GDM1 (cell line): ENCODE measurements at places on chromosomes 1 and 21.

DNA sequence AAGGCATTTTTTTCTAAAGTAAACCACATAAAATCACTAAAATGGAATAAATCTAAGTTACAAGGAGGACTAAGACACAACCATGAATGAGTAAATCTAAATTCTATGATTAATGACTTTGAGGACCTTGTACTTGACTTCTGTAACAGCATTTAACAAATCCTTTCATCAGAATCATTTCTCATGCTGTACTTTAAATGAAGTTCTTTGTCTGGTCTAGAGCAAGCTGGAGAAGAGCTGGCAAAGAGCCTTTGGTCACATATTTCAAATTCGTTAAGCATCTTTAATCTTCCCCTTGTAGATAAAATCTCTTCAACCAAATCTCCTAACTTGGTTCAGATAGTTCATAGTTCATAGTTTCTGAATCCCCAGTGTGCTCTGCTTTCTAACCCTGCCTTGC is 405.4 kb downstream of the PTPRC start:
- DNase-seq: no peak

DNA sequence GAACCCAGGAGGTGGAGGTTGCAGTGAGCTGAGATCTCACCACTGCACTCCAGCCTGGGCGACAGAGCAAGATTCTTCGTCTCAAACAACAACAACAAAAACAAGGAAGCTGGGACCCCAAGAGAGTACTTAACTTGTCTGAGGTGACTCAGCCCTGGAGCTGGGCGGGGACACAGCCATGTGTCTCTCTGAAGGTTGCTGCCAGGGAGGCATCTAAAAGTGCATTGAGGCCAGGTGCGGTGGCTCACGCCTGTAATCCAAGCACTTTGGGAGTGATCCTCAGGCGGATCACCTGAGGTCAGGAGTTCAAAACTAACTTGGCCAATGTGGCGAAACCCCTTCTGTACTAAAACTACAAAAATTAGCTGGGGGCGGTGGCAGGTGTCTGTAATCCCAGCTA is 7.7 kb downstream of the IFI6 start:
- no peak for DNase-seq

- no peak for DNase-seq
Observed at GRCh38 chr1:162033428-162033827, 9.8 kb upstream of the OLFML2B start.

GRCh38 chr1:30880678-30881318 is 27.8 kb downstream of the SDC3 start:
- DNase-seq: no peak

DNA sequence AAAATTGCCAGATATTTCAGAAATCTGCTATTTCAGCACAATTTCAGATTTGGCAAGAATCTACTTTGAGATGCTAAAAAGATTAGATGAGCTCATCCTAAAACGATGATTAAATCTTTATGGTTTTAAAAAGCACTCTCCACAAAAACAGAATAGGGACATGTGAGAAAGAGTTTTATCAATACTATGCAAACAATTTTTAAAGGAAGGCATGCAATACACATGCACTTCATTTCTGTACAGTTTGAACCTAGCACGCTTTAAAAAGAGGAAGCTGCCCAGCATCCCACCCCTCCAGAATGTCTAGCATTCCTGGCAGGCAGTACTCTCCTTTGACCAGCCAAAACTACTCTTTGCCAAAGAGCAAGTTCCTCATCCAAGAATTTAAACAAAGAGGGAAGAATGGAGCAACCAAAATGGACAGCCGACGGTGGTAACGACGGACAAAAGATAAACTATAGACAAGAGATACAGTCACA is 1.3 kb downstream of the ARHGAP29 start:
- no peak for DNase-seq

DNA sequence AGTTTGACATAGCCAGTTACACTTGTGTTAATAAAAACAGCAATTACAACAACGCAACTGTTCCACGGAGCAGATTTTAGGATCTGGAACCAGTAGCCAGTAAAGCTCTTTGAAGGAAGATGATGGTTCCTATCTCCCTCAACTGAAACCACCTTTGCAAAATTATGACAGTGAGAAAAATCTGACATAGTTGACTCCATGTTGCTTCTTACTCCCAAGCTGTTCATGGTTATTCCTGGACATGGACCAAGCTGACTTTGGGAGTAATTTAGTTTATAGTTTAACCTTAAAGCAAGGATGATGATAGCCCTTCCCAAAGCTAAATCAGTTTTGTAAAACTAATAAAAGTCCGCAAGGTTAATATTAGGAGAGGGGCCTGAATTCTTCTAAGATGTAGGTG is 518.0 kb upstream of the ZP4 start:
- no peak for DNase-seq

GRCh38 chr1:226001963-226002666 is 3.0 kb upstream of the SDE2 start:
- DNase-seq: peak; percentile 92

- no peak for DNase-seq
Observed at GRCh38 chr1:154807048-154807591, 63.0 kb downstream of the KCNN3 start.

DNA sequence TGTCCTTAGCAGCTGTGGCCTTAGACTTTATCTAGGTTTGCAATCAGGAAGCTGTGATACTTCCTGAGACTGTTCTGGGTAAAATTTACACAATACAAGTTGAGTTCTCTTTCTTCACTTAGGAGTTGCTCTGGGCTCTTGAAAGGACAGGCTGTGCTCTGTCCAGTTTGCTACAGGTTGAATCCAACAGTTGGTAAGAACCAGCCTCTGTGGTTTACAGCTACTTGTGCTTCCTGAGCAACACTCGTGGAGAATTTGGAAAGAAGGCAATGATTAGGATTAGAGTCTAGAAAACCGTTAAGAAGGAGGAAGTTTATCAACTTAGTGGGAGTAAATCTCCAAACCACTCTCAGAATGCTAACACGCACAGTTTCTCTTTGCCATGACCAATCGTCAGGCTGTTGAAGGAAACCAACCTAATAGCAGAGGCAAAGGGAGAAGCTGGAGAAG is 26.8 kb downstream of the GFI1 start:
- DNase-seq: peak; percentile 71

DNA sequence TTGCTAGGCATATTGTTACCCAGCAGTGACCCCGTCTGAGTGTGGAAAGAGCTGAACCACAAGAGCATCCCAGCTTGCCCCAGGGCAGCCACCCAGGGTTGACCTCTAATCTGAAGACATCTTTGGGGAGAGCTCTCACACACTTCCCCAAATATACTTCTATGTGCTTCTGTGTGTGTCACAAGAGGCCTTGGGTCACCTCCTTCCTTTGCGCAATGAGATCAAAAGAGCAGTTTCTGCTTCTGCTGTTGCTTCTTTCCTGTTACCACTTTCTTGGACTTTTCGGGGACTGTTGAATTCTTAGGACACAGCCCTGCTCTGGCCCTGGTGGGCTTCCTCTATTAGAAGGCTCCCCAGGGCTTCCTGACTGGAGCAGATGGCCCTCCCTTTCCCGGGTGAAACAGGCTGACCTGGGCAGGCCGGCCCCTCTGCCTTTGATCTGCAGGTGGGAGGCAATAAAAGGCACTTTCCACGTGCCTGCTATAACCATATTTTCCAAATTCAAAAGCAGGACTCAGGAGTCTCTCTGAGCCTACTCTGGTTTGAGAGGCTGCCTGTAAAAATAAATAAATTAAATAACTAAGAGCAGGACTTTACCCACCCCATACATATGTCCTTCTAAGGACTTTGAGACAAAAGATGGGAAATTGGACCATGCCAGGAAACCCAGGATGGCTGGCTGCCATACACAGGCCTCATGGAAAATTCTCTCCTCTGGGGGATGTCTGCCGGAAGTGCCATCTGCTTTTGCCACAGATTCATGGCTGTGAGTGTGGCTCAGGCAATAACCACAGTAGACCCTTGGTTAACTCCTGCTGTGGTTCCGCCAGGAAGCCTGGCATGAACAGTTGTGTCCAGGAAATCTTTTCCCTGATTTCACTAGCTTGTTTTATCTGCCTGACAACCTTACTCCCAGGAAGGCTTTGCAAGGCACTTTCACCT is 28.3 kb upstream of the RCSD1 start:
- DNase-seq: peak; percentile 33

- no peak for DNase-seq
Observed at GRCh38 chr1:186303911-186304310, 71.1 kb downstream of the TPR start.

DNA sequence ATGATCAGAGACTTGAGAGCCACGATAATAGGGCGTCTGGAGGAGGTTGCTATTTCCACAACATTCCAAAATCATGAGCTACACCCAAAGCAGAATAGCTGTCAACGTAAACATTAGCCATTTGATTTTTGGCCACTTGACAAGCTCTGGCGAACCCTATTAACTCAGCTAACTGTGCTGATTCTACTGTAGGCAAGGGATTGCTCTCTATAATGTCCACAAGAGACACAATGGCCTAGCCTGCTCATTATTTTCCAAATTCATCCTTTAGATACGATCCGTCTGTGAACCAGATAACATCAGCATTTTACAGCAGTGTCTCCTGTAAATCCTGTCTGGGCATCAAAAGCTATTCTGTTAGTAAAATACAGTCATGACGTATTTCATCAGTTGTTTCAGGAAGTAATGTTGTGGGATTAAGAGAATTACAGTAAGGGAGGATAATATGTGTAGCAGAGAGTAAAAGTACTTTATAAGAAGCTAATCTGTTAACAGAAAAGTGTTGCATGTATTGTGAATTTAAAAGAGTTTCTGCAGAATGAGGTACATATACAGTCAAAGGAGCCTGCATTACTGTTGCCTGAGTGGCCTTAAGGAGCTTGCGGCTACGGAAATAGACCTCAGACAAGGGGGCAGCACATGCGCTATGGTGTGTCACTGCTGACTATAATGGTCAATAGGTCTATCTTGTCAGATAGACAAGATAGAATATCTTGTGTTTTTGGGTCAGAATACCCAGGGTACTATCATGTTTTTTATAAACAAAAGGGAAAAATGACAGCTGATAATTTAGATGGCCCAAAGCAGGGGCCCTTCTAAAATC is 44.9 kb upstream of the TINAGL1 start:
- DNase-seq: no peak

DNA sequence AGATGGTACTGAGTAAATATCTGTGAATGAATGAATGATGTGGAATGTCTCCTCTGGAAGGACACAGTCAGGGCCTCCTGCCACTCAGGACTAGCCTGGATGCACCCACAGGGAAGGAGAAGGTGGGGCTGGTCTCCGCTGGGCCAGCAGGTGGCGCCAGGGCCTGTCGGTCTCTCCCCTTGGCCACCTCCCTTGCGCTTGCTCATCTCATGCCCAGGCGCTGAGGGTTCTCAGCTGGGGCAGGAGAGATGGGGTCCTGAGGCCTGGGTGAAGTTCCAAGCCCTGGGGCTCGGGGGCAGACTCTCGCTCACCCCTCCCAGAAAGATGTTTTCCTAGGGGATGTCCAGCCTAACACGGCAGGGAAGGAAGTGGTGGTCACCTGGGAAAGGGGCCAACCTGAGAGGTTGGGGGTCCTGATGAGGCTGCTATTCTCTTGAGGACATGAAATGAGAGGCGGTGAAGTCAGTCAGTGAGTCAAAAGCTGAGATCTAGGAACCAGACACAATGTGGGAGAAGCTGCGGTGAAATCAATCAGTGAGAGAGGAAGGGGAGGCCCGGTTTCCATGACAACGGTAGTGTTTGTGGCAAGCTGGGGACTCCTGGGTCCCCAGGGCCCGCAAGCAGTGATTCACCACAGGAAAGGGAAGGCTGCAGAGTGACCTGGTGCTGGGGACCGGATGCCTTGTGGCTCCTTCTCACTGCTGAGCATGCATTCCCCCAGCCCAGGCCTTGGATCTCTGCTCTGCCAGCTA is 14.6 kb upstream of the MEX3A start:
- DNase-seq: peak; percentile 89

DNA sequence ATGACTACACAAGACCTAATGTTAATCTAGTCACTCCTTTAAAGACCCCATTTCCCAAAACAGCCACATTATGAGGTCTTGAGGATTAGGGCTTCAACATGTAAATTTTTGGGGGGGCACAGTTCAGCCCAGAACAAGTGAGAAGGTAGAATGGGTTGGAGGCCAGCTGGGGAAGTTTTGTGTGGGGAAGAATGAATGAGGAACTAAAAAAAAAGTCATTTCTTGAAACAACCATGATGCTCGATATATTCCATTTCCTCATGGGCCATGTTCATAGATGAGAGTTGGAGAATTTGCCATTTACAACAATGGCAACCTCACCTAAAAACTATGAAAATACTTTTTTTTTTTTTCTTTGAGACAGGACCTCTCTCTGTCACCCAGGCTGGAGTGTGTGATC is 14.5 kb downstream of the NLRP3 start:
- no peak for DNase-seq

GRCh38 chr1:192905049-192905448 is 96.2 kb downstream of the RGS2 start:
- DNase-seq: no peak
